Endothelial cell of umbilical vein (primary cell): ENCODE measurements at places on chromosomes 7 and 10.

DNA sequence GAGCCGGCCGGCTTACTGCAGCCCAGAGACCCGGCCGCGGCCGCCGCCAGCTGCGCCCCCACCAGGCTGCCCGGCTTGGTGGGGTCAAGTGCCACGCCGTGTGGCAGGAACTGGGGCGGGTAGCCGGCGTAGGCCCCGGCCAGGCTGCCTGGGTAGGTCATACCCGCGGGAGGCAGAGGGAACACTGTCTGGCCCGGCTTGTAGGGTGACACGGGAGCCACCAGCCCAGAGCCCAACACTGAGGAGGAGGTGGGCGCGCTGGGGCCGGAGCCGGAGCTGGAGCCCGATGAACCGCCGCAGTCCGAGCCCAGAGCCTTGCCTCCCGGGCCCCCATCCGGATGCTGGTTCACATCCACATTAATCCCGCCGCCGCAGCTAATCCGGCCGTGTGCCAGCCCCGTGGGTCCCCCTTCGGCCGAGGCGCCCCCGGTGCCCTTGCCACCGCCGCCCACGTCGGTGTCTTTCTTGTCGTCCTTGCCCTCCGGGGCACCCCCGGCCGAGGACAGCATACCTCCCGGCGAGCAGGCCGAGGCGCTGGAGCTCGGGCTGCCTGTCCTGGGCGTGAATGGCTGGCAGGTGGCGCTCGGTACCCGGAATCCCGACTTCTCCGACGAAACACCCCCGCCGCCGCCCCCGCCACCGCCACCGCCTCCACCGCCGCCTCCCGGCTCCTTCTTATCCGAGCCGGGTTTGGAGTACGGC is 2.0 kb downstream of the ZNF503 start:
- no peaks in the 10 kb centered on the region for H3K36me3 ChIP-seq
- H3K27me3 ChIP-seq = peaks cover 45% of the 10 kb centered on the region
- no peak overlapping the region for H3K27ac ChIP-seq
- DNase-seq = peak; percentile 75
- peak overlapping the region; percentile 81 for H3K4me3 ChIP-seq
- H3K4me1 ChIP-seq = peaks cover 40% of the 10 kb centered on the region

DNA sequence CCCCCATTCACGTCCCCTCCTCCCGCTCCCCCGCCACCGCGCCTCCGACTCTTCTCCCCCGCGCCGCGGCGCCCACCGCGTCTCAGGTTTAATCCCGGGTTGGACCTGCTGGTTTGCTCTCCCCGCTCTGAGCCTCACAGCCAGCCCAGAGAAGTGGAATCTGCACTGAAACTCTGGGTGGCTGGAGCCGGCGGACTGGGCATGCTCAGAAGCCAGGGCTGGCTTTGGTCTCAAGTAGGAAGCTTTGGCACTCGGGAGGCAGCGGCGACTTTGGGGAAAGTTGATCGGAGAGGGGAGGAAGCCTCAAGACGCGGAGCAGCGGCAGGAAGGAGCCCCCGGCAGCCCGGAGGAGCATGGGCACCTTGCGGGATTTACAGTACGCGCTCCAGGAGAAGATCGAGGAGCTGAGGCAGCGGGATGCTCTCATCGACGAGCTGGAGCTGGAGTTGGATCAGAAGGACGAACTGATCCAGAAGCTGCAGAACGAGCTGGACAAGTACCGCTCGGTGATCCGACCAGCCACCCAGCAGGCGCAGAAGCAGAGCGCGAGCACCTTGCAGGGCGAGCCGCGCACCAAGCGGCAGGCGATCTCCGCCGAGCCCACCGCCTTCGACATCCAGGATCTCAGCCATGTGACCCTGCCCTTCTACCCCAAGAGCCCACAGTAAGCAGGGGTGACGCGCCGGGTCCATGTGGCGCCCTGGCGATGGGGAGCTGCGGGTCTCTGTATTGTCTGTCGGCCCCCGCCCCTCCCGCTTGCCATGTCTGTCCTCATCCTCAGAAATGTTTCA is at the start of gene PRKG1:
Gene PRKG1, plus strand, starts transcription at position 250 of the 791 bp plus-strand sequence.
- peak within 1 kb of the TSS; percentile 21 for H3K4me3 ChIP-seq
- H3K27ac ChIP-seq = no peak within 1 kb of the TSS
- H3K36me3 ChIP-seq = no peaks in the 10 kb centered on the region
- peaks cover 5% of the 10 kb centered on the region for H3K4me1 ChIP-seq

DNA sequence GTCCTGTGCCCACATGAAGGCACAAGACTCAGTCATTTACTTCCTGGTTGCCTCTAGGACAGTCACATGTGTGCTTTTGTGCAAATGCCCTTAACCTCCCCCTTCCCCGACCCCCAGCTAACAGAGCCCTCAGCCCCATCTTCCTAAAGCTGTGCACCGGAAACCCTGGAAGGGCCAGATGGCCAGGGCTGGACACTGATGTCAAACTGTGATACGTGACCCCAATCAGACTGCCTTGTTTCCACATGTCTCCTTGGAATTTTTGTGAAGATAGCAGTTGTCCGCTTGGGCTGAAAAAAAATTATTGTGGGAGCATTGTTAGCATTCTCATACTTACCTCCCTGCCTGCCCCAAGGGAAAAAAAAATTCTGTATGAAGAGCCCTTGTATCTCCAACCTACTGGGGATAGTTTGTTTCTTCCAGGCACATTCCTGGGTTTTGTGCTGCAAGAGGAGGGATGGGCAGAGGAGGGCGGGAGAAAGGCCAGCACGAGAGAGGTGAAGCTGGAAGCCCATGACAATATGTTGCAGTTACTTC is 17.0 kb upstream of the ADAM12 start:
- H3K27ac ChIP-seq = no peak overlapping the region
- H3K4me1 ChIP-seq = no peaks in the 10 kb centered on the region
- DNase-seq = no peak
- no peak overlapping the region for H3K4me3 ChIP-seq
- no peaks in the 10 kb centered on the region for H3K27me3 ChIP-seq

DNA sequence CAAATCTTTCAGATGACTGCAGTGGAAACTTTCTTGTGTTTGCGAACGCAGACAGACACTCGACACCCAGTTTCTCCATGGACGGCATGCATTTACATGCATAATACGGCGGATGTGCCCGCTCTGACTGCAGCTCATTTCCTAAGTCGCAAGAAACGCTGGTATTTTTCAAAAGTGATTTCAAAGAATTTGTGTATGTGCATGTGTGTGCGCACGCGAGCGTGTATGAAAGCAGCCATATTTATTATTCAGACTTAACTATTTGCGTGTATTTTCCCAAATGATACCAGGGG is 436.5 kb upstream of the MGMT start:
- H3K27ac ChIP-seq = no peak overlapping the region
- H3K4me3 ChIP-seq = no peak overlapping the region
- no peak for DNase-seq

- no peak overlapping the region for H3K4me3 ChIP-seq
- no peaks in the 10 kb centered on the region for H3K4me1 ChIP-seq
- no peaks in the 10 kb centered on the region for H3K27me3 ChIP-seq
- no peak overlapping the region for H3K27ac ChIP-seq
Observed at GRCh38 chr7:113840954-113841353, 77.9 kb downstream of the PPP1R3A start.
